ENCODE measurements at places on chromosomes 3 and 15.

DNA sequence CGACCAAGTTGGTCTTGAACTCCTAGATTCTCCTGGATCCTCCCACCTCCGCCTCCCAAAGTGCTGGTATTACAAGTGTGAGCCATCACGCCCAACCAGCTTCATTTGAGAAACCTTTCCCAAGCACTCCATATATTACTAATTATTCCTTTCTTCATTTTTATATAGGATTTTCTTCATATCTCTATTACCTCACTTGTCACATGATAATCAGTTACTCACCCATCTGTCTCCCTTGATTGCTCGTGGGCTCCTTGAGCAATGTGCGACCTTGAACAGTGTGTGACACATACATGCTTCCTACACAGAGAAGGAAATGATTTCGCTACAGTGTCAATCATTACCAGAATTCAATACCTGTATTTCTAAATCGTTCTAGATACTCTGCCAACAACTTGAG, 110.7 kb upstream of the C2CD4B start:
- no peak for DNase-seq

GRCh38 chr3:146093896-146094295, 67.1 kb downstream of the PLOD2 start:
- no peak for DNase-seq

DNA sequence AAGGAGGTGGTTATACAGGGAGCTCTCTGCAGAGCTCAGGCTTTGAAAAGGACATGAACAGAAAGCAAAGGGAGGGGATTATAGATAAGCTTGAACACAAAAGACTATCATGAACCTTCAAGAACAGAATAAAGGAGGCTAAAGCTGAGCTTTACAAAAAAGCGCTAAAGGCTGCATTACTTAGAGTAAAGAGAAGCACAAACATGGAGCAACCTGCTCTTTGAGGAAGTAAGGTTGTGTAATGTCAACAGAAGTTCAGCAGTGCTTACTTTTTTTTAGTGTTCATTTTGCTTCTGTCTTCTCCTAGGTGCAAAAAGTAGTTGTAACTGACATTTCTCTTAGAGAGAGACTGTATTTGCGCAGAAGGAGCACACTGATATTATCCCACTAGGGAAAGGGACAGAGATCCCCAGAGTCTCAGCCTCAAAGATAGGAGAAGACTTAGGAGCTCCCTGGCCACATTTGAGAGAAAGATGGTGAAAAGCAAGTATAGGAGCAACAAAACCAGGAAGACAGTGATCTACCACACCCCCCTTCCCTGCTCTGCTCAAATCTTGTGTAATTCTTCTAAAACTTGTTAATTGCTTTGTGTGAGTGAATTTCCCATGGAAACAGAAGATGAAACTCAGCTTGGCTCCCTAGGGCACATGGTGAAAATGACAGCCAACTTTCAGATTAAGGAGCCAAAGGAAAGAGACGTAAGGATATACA, 54.7 kb downstream of the QTRT2 start:
- DNase-seq = no peak

- no peak for DNase-seq
Observed at GRCh38 chr3:46360907-46361306, 7.0 kb downstream of the CCR2 start.

DNA sequence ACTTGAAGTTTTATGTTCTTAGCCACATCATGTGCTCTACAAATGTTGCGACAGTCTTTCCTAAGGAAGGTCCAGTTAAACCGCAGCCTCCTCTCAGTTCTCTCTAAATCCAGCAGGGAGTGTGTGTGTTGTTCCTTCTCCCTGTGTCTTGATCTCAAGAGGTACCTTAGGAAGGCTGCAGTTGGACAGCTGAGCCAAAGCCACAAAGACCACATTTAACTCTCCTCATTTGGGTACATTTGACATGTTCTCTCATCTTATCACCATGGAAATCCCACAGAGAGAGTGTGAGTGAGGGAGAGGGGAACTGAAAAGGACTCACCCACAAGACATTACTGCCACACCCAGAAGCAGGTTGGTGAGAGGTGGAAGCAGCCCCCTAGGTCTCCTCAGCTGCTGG, 79.5 kb downstream of the CD200R1L start:
- no peak for DNase-seq

DNA sequence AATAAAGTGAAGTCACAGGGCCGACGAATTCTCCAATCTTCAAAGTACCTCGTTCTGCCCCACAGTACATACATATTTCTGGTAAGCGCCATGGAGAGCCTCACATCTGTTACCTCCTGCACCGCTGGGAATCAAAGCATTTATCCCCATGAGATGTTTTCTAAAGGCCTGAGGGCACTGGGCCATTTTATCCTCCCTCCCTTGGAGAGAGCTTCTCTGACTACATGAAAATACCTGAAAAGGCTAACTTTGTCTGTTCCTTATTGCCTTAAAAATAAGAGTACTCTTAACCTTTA, 148.1 kb downstream of the RORA start:
- no peak for DNase-seq

GRCh38 chr3:25904206-25904605, 114.3 kb downstream of the OXSM start:
- DNase-seq = no peak

DNA sequence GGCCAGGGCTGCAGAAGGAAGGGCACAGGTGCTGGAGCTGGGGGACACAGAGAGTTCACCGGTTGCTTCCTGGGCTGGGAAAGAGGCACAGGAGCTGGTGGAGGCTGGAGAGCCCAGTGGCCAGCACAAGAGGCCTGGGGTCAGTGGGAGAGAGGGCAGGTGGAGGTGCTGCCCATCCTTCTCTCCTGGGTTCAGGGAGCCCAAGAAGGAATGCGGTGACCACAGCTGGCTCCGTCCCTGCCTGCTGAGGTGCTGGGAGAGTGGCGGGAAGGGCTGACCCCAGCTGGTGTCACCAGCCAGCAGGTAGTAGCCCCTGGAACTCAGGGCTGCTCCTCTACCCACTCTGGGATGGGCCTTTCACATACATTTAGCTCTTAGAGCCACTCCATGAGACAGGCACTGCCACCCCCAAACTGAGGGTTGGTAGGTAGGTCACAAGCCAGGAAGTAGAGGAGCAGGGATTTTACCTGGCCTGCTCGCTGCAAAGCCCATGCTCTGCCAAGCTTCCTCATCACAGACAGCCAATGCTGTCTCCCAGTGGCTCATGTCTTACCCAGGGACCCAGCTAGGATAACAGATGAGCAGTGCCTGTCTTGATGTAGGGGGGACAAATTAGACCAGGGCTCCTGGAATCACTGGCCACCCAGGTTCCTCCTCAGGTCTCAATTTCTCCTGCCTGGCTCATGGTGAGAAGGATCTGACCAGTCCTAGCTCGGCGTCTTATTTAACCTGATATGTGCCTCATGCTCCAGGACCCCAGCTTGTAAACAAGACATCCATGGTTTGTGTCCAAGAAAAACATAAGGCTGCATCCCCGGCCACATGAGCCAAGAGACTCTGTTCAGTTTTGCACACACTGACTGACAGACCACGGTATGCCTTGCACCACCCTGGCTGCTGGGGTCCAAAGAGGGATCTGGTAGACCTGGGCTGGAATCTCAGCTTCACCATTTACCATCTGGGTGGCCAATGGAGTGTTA, 119.2 kb downstream of the CORO2B start:
- DNase-seq = no peak

- no peak for DNase-seq
Observed at GRCh38 chr15:85444122-85444745, 63.8 kb downstream of the AKAP13 start.

- peak; percentile 68 for DNase-seq
Observed at GRCh38 chr15:40340740-40341400, at the start of gene CCDC9B. Gene CCDC9B (minus strand): TSS chr15:40340939. CDS start chr15:40340819, 120 bp downstream.

DNA sequence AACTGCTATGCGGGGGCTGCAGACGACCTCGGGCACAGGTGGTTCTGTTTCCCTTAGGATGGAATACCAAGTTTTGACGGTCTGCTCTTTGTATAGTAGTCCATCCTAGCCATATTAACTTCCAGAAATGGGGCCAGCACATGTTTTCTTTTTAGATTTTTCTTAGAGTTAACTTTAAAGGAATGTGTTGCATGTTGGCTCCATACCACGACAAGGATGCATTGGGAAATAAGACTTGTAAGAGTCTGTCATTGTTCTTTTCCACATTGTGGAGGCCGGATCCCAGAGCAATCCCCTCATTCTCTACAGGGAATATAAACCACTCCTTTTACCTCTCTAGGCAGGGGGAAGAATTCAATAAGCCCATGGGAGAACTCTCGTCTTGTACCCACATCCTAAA, 87.1 kb upstream of the PLSCR4 start:
- no peak for DNase-seq

GRCh38 chr3:120302361-120302760, 17.3 kb upstream of the GPR156 start:
- DNase-seq = no peak

DNA sequence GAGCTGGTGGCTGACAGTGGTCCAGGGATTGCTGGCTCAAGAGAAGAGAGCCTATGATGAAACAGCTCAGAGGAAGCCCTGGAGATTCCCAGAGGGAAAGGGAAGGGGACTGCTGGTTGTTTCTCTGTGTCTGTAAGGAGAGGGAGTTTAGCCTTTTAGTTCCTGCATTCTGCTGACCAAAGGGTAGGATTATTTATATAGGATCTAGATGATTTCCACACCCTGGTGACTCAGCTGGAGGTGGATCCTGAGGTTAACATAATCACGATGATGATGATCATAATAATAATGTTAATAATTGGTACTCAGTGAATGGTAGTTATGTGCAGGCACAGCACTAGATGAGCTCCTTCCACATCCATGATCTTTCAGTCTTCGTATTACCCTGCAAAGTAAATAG, 144.9 kb downstream of the EPHB1 start:
- DNase-seq = no peak

DNA sequence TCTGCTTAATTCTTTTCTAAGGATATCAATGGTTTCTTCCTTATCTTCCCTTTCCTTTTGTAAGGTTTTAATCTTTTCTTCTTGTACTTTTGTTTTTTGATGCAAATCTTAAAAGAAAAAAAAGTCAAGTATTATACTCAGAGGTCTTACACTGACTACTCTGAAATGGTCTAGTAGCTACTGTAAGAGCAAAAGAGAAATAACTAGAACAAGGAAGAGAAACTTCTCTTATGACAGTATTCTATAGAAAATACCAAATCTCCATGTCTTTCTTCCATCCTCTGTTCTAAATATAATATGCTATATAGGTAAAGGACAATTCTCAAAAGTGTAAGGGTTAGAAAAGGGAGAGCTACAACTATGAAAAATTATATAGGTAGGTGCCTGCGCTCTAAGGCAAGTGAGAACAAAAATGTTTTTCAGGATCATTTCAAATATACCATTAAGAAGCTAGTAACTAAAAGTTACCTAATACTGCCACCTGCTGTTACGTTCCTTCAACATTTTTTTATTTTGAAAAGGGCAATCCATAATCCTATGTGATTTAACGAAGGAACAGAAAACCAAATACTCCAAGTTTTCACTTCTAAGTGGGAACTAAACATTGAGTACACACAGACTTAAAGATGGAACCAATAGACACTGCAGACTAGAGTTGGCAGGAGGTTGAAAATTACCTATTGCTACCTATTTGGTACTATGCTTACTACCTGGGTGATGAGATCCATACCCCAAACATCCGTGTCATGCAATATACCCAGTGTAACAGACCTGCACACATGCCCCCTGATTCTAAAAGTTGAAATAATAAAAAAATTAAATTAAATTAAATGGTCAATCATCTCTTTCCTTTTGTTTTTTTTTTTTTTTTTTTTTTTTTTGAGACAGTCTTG, 36.7 kb downstream of the CIP2A start:
- peak; percentile 33 for DNase-seq

DNA sequence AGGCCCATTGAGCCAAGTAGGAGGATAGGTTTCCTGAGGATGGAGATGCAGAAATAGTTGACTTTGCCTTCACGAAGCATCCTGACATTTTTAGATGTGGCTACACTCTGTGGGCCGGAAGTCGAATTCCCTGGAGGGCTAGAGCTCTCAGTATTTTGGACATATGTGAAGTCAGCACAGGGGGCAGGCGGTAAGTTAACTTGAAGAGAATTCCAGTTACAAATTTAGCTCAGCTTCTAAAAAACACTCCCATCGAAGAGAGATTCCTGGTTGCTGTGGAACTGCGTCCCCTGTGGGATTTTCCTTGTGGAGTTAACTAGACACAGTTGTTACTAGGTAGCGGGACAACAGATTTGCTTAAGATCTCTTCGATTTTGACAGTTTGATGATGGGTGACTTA, 161.9 kb upstream of the RGMA start:
- DNase-seq = no peak

DNA sequence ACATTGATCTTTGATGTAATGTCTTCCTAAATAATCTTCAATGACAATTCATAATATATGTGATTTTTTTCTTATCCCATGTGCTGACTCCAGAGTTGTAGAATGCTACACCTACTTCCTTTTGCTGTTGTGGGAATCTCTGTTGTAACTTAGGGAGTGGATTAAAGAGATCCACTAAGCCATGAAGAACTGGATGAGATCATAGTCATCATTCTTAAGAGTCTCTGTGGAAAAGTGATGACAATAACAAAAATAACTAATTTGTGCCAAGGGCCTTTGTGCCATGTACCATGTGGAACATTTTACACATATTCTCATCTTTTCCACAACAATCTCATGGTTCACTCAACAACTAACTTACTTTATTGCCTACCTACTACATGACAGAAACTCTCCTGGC, 162.9 kb upstream of the PDZRN3 start:
- no peak for DNase-seq

- DNase-seq = no peak
Observed at GRCh38 chr15:72342385-72342784, 22.4 kb upstream of the CELF6 start.

DNA sequence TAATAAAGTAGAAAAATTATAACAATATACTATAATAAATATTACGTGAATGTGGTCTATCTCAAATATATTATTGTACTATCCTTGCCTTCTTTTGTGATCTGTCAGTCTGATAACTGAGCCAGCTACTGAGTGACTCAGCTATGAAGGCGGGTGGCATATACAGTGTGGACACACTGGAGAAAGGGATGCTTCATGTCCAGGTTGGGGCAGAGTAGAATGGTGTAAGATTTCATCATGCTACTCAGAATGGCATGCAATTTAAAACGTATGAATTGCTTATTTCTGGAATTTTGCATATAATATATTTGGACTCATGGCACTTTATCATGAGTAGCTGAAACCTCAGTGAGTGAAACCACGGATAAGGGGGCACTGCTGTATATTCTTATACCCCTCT, 172.9 kb upstream of the TBC1D5 start:
- no peak for DNase-seq

DNA sequence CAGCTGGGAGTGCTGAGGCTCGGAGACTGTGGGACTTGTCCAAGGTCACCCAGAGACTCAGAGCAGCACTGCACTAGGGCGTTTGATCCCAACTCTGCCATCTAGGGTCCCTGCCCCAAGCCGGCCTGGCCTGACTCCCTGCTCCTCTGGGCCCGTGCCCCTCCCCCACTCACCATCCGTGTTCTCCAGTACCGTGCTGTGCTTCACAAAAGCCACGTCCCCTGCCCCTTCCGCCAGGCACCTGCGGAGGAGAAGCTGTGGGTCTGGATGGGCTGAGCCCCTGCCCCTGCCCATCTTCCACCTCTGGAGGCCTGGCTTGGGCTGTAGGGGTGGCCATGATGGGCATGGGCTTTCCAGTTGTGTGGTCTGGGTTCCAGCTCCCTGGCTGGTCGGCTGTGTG, 8.4 kb downstream of the MELTF start:
- DNase-seq = no peak

Data from LNCaP clone FGC (cell line).